ENCODE measurements at places on chromosomes 16 and 17.

DNA sequence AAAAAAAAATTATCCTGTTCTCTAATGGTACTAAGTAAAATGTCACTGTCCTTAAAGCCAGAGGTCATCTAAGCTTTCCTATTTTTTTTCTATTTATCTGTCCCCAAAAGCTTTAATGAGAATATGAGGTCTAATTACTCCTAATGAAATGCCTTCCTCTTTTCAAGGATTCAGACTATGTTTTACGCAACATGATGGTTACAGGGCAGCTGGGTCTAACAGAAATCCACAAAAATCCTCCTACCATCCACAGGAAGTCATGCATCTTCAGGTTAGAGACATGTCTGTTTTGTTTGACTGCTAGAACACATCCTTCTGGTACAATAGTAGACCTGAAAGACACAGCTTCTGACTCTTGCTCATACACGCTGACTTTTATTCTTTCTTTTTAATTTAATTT, 29.7 kb upstream of the NSRP1 start:
- no peak for DNase-seq

- DNase-seq = no peak
Measured at GRCh38 chr17:7218758-7219157, 878 bp downstream of the DLG4 start.

DNA sequence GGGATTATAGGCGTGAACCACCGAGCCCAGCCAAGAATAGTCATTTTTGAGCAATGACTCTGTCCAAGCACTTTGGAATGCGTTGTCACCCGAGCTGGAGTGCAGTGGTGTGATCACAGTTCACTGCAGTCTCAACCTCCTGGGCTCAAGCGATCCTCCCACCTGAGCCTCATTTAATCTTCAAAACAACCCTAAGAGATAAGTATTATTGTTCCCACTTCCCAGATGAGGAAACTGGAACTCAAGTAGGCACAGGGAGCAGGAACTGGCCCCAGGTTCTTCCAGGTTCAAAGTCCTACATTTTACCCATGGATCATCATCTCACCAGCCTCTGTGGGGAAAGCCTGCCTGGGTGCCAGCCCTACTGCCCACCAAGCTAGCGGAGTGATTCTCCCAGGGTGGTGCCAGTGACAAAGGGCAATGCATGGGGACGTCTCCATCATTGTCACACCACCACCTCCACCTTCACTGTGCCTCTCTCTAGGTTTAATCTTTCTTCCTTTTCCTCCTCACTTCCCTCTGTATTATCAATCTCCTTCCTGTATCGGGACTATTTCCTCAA, 11.3 kb upstream of the RNF157 start:
- DNase-seq = no peak

- DNase-seq = no peak
Measured at GRCh38 chr17:28828294-28829040, 14.1 kb downstream of the FAM222B start.

DNA sequence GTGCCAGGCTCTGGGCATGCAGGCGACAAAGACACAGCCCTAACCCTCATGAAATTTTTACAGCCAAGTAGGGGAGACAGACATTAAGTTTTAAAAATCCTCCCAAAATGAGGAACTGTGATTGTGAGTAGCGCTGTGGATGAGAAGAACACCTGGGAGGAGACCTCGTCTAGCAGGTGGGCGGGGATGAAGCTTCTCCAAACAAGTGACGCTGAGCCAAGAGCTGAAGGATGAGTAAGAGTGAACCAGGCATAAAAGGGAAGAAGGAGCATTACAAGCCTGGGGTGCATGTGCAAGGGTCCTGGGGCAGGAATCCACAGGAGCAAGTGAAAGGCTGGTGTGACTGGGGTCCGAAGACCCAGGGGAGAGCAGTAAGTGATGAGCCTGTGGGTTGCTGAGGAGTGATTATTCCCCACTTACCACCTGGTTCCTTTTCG, 149.4 kb upstream of the HS3ST2 start:
- DNase-seq = no peak

- no peak for DNase-seq
Measured at GRCh38 chr16:89152831-89153700, 18.5 kb upstream of the CDH15 start.

- DNase-seq = no peak
Measured at GRCh38 chr17:74019860-74020259, 183.6 kb upstream of the RPL38 start.

DNA sequence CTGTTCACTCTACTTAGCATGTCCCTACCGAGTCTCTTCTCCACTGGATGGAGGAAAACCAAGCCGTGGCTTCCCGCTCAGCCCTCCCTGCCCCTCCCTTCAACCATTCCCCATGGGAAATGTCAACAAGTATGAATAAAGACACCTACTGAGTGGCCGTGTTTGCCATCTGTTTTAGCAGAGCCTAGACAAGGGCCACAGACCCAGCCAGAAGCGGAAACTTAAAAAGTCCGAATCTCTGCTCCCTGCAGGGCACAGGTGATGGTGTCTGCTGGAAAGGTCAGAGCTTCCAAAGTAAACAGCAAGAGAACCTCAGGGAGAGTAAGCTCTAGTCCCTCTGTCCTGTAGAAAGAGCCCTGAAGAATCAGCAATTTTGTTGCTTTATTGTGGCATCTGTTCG, 2.8 kb upstream of the LPCAT2 start:
- no peak for DNase-seq

DNA sequence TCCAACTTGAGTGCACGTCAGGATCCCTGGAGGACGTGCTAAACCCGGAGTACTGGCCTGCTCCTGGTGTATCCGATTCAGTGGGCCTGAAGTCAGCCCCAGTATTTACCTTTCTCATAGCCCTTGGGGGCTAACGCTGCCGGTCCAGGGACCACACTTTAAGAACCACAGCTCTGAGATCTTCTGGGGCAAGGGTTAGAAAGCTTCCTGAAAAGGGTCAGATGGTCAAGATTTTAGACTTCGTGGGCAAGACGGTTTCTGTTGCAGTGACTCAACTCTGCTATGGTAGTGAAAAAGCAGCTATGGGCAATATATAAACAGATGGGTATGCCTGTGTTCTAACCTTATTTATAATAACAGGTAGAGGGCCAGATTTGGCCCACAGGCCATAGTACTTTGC, 14.6 kb upstream of the USP10 start:
- DNase-seq = no peak

- no peak for DNase-seq
Measured at GRCh38 chr16:4372001-4372577, 441 bp downstream of the VASN start.

GRCh38 chr17:30975042-30975820, 4.4 kb downstream of the RNF135 start:
- peak; percentile 21 for DNase-seq

- no peak for DNase-seq
Measured at GRCh38 chr16:53211253-53211652, 156.5 kb downstream of the CHD9 start.

GRCh38 chr16:58501242-58502131, 1.5 kb downstream of the NDRG4 start:
- DNase-seq = no peak
